ENCODE measurements at places on chromosomes 5 and 9.

DNA sequence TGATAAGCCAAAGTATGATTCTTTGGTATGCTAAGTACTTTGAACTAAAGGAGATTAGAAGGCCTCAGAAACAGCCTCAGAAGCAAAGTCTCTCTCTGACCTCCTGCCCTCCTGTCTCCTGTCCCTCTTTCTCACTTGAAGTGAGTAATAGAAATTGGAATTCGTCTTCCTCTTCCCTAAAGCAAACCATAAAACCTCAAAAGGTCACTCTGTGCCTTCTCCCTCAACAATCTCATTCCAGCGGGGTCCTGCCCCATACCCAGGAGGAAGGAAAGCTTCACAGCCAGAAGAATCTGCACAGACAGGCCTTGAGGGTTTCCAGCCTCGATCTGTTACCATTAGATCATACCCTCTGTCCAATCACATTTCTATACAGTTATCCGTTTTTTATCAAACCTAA is 87.8 kb downstream of the HAPLN1 start:
- no peak for DNase-seq

DNA sequence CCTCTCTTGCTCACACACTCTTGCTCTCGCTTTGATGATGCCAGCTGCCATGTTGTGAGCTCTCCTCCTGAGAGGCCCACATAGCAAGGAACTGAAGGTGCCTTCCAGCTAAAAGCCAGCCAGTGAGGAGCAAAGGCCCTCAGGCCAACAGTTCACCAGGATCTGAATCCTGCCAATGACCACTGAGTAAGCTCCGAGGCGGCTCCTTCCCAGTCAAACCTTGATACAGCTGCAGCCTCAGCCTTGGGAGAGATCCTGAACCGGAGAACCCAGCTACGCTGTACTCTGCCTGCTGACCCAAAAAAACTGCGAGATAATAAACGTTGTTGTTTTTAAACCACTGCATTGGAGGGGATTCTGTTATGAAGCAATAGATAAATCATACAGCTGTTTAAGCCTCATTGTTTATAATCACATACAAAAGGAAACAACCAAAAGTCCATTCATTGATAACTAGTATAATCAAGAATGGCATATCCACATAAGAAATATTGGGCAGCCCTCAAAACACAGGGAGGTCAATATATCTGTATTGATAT is 49.0 kb upstream of the IFNK start:
- DNase-seq, result no peak

- no peak for DNase-seq
Observed at GRCh38 chr5:169335806-169336205, 34.9 kb upstream of the SLIT3 start.

- no peak for DNase-seq
Observed at GRCh38 chr5:107365320-107366109, 305.2 kb downstream of the EFNA5 start.

GRCh38 chr9:3898461-3899218 is 372.8 kb upstream of the RFX3 start:
- DNase-seq, result no peak

- DNase-seq, result no peak
Observed at GRCh38 chr9:93447655-93448054, 3.8 kb upstream of the FAM120A start.

DNA sequence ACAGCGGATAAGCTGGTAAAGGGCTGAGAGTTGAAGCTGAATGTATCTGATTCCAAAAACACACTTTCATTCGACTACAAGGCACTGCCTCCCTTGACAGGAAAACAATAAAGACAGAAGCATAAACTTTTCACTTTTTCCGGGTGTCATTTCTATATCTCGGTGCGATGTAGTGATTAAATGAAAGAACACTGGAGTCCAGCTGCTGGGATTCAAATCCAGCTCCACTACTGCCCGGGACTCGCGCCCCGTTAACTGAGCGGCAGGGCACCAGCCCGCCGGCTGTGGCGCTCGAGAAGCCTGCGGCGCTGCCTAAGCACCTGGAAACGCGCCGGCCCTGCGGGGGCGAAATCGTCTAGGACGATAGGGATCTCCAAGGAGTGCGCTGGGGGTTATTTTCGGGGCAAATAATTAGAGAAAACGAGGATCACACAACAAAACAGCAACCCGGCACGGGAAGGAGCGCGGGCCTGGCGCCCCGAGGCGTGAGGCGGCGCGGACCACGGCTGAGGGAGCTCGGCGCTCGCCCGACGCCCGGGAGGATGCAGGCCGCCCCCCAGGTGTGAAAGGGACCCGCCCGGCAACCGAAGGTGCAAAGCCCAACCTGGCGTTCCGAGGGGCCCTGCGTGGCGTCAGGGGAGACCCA is 837 bp downstream of the UIMC1 start:
- peak; percentile 72 for DNase-seq

DNA sequence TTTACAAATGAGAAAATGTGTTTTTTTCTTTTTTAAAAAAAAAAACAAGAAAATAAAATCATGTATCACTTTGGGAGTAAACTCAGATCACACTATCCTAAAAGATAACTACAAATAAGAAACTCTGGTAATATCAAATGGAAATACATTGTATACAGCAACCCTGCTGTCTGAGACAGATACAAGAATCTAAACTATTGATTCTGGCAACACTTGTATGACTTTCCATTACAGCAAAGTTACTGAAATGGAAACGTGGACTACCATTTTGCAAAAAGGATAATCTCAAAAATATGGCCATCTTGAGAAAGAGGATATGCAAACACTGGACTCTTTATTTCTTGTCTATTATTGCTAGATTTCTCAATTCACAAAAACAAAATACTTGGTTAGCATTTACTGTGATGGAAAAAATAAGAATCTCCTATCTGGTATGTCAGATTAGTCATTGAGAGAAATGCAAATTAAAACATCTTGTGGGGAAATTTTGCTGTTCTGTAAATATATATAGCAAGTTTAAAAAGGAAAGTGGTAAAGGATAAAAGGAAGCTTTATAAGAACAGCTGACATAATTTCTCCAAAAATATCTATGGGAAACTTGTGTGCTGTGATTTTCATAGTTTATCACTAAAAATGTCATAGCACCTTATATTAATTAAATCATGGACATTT is 112.9 kb upstream of the FER start:
- DNase-seq, result no peak

- DNase-seq, result no peak
Observed at GRCh38 chr5:38431242-38431853, 125.1 kb downstream of the LIFR start.

DNA sequence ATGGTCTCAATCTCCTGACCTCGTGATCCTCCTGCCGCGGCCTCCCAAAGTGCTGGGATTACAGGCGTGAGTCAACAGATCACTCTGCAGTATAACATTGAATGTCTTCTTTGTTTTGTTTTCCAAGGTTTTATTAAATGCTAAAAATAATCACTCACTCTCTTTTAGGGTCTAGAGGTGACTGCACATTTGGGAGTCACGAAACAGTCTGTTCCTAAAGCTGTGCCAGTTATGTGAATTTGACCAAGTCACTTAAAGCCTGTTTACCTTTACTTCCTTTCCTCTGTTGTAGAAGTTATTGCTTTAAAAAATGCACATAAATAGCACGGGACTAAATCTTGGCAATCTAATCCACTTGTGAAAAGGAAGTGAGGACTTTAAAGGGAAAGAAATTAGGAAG is 304.9 kb upstream of the PTGER4 start:
- no peak for DNase-seq

- no peak for DNase-seq
Observed at GRCh38 chr5:139950436-139950835, 92.7 kb downstream of the NRG2 start.

- DNase-seq, result no peak
Observed at GRCh38 chr5:39433848-39434247, 9.1 kb upstream of the DAB2 start.

DNA sequence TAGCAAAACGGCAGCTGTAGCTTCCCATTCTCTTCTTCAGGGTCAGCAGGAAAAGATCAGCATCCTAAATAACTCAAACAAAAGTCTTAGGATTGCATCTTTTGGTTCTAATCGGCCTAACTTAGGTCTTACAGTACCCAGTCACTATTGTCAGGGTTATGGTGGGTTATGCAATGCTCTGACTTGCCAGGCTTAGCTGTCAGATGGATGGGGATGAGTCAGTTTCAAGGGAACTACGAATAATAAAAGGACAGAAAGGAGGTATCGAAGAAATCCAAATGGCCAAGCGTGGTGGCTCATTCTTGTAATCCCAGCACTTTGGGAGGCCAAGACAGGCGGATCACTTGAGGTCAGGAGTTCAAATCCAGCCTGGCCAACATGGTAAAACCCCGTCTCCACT is 46.5 kb downstream of the PPP1R2B start:
- no peak for DNase-seq

- DNase-seq, result no peak
Observed at GRCh38 chr5:67142816-67143215, 53.8 kb downstream of the CD180 start.

DNA sequence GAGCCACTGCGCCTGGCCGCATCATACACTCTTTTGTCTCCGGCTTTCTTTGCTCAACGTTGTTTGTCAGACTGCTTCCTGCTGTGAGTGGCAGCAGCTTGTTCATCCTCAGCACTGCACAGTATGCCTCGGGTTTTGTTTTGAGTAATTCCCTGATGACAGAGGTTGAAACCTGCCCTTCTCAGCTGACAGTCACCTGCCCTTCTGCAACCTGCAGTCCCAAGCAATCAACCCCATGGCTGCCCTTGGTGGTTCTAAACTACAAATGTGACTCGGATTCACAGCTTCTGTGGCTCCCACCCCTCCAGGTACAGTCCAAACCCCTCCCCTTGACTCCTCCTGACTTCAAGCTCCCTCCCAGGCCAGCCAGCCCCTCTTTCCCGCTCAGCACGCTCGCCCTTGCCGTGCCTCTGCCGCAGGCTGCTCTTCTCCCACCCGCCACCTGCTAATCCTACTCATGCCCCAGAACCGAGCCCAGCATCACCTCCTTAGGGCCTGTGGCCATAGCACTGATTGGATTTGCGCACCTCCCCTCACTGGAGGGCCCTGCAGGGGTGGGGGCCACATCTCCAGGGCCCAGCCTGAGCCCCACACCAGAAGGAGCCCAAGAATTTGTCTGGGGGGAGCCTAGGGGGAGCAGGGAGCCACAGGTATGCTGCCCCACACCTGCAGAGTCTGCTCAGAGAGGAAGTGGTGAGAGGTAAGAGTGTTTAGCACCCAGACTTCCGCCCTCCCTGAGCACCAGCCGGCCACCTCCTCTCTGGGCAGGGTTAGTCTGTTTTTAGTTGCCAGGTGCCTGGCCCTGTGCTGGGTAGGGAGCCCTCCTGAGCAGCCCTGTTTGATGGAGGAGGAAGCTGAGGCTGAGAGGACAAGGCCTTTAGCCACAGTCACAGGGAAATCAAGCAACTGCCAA is 10.1 kb downstream of the EEIG1 start:
- no peak for DNase-seq

DNA sequence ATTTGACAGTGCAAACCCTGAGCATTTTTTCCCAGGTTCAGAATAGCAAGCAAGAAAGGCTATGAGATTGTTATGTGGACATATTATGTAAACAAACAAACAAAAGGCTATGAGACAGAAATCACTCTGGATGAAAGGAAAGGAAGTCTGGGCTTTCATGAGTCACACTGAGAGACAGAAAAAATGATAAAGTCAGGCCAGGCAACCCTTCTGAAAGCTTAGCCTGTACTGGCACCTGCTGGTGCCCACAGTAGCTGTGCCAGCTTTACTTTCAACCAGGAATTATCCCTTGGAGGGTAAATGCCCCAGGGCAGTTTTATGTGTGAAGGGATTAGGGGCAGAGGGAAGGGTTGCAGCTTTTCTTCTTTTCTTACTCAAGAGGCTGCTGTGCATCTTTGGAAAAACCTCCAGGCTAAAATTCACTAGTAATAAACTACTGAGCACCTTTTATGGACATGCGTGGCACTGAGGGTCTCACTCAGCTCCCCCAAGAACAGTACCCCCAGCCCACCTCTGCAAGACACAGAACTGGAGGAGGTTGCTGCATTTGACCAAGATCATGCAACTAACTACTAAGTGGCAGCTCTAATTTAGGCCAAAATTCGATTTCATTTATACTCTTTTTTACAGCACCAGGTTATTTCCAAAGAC is 41.7 kb downstream of the ACTL7B start:
- DNase-seq, result no peak

GRCh38 chr5:180116077-180116999 is 44.8 kb upstream of the RNF130 start:
- DNase-seq, result no peak

- no peak for DNase-seq
Observed at GRCh38 chr5:36815871-36816270, 60.7 kb upstream of the NIPBL start.

- DNase-seq, result no peak
Observed at GRCh38 chr9:109787735-109788134, 7.7 kb downstream of the PALM2AKAP2 start.

DNA sequence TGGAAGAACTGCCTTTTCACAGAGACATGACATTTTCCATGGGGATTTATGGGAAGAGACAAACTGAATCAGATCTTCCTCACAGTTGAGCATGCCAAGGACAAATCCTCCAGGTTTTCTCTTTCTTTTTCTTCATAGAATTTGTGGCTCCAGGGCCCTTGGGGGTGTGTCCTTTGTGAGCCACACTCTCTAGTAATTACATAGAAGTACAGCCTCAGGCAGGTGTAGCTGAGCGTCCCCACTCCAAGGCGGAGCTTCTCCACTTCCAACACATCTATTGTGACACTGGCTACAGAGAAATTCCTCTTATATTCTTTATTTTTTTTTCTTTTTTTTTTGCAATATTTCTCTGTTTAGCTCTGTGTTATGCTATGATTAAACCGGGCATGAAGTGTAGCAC is 420.5 kb upstream of the CD180 start:
- DNase-seq, result no peak

- DNase-seq, result no peak
Observed at GRCh38 chr9:106218854-106219253, 524.5 kb downstream of the TMEM38B start.

DNA sequence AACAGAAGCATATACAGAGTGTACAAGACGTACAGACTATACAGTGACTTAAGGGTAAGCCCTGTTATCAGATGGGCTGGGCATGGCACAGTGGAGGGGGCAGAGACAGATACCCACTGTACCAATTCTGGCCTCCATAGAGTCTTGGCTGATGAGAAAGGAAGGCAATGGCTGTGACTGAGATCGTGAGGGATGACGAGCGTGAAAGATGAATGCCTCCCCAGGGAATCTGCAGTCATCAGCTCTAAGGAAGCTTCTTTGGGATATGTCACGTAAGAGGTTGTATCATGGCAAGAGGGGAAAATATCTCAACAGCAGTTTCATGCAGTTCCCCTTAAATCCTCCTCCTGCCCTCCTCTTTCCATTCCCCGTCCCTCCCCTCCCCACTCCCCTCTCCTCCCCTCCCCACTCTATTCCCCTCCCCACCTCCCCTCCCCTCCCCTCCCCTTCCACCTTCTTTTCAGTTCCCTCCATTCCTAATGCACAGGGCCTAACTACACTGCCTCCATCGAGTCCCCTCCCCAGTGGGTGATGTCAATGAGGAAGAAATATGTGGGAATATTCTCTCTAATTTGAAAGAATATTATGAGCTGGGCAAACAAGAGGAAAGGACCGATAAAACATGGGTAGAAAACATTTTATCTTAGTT is 226.4 kb upstream of the DAP start:
- DNase-seq, result peak; percentile 67

- DNase-seq, result peak; percentile 30
Observed at GRCh38 chr9:115132648-115133047, 14.7 kb upstream of the TNC start.

GRCh38 chr5:142046191-142046590 is 33.4 kb upstream of the GNPDA1 start:
- no peak for DNase-seq

All from nephron progenitor cell (in vitro differentiated cells).